ENCODE measurements at places on chromosomes 1 and 21.

DNA sequence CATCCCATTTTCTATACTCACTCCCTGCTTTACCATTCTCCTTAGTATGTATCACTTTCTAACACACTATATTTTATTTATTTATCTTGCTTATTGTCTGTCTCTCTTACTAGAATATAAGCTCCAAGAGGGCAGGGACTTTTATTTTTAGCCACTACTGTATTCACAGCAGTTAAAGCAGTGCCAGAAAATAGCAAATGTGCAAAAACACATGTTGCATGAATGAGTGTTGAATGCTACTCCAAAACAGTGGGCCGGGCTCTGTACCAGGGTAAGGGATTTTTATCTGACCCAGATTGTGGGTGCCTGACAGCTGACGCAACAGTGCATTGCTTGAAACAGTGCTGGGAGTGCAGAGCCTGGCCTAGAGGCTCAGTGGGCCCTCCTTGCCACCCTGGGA is 24.7 kb downstream of the COL16A1 start:
- DNase-seq: no peak

DNA sequence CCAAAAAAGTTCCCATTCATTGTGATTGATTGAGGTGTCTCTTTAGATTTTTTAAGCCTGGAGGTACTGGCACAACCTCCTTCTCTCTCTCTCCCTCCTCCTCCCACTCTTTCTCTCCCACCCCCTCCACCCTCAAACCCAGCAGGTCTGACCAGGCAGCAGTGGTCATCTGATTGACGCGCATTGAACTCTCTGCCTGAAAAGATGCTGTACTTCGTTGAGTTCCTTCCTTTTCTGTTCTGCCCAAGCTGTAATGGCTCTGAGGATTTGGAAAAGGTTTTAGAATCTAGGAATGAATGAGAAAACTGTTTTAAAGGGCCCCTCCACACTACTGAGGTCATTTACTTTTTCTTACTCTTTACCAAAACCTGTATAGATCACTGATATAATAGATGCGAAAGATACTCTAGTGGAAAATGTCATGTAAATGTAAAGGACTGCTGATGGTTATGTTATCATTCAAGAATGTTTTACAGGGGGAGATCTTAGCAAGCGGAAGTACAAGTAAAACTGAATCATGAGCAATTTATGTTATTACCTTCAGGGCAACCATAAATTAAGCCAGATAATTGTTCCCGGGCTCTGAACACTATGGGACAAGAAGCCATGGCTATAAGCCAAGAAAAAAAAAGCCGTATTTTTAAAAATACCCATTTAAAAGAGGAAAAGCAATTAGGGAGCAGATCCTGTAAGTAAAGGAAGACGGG is 25.2 kb upstream of the DYRK1A start:
- DNase-seq: no peak

- DNase-seq: no peak
Measured at GRCh38 chr1:3691421-3692204, 39.3 kb downstream of the TP73 start.

GRCh38 chr1:190453550-190453949 is 24.1 kb downstream of the BRINP3 start:
- DNase-seq: no peak

GRCh38 chr1:216416488-216416887 is 6.8 kb downstream of the USH2A start:
- no peak for DNase-seq

GRCh38 chr1:65172936-65173690 is 25.1 kb downstream of the AK4 start:
- no peak for DNase-seq

DNA sequence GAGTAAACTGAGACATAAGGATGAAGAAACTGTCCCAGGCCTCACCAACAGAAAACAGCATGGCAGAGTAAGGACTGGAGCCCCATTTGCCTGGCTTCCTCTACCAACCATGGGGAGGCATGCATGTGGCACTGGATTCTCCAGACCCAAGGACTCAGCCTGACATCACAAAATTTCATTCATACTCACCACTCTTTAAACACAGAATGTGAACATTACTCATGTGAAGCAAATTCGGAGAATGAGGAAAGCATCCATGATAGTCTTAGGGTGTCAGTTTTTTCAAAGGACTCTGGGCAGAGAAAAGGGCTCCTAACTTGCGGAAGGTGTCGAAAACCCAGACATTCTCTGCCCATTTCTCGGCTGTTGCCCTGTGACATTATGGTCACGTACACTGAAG is 83.9 kb downstream of the PCNX2 start:
- DNase-seq: no peak

- DNase-seq: no peak
Measured at GRCh38 chr1:44636083-44636687, 38.1 kb downstream of the TMEM53 start.

- no peak for DNase-seq
Measured at GRCh38 chr1:94792473-94793295, 27.5 kb upstream of the SLC44A3 start.

Data from ureter (tissue), 1 donor.